Stomach (tissue), 19 donors: ENCODE measurements at places on chromosomes 11 and 22. TPM values are rescaled to one million over a fixed set of nuclear protein-coding genes. Genes with fewer than 3 reads are reported as not detected.

The KRTAP5-7 gene
- total RNA-seq: not detected

The LARGE1 gene
- 66.2 TPM for total RNA-seq

The PPME1 gene
- 29.8 TPM for total RNA-seq

The GLYATL2 gene
- total RNA-seq: 1.1 TPM

The TNNI2 gene
- total RNA-seq: not detected

The LDHAL6A gene
- not detected for total RNA-seq

The IL17REL gene
- total RNA-seq: 0.92 TPM

The GPHA2 gene
- not detected for total RNA-seq

The APOL3 gene
- not detected for total RNA-seq

The RTL10 gene
- total RNA-seq: 8.7 TPM

The LMO1 gene
- not detected for total RNA-seq

The GTPBP1 gene
- 62.2 TPM for total RNA-seq

The PNPLA3 gene
- total RNA-seq: not detected

GRCh38 chr11:44793350-44794090 is 66.8 kb downstream of the TSPAN18 start:
- DNase-seq: no peak

- DNase-seq: peak; percentile 45
These were observed 218.1 kb upstream of the SORL1-AS1 start for GRCh38 chr11:121670805-121671282.

DNA sequence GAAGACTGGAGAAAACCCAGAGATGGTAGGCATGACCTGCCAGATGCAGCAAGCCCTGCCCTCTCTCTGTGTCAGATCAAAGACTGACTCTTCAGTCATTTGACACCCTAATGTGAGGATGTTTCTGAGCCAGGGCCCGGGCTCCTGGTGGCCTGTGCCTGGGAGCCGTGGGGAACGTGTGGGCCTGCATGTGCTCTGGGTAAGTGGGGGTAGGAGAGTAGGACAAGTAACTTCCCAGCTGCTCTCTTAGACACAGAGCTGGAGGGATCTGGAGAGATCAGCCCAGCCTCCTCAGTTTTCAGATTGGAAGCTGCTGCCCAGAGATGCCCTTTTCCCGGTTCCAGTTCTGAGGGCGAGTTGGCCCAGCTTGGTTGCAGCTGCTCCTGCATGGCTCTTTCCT is 110.8 kb downstream of the TEAD1 start:
- no peak for DNase-seq

DNA sequence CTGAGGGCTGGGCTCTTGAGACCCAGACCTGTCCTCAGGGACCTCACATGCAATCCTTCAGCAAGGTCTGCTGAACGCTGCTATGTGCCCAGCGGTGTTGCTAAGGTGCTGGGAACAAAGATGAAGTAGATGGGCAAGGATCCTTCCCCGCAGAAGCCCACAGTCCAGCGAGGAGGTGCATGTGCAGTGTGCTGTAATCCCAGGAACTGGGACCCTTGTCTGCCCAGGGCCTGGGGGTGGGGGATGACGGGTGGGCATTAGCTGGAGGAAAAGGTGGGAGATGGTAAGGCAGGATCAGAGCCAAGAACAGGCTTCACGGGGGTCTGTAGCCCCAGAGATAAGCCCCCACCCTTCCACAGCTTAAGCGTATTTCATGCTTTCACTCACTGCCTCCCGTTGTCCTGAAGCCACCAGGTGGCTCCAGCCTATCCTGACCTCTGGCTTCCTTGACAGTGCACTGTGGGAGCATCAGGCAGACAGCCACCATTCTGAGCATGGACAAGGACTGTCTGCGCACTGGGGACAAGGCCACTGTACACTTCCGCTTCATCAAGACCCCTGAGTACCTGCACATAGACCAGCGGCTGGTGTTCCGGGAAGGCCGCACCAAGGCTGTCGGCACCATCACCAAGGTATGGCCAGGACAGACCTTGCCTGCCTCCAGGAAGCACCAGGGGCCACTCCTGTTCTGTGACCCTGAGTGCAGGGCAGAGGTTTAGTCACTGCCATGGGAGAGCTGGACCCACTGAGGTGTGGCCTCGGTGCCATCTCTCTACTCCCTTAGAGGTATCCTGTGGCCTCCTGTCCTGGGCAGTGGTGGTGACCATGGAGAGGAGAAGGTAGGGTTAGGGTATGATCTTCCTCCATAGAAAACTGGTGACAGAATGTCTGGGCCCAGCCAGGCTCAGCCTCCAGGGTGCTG is 22.0 kb downstream of the GTPBP1 start:
- DNase-seq: no peak

GRCh38 chr11:2870460-2870859 is 15.1 kb downstream of the CDKN1C start:
- DNase-seq: no peak

GRCh38 chr11:10678101-10678500 is 15.5 kb downstream of the IRAG1 start:
- DNase-seq: no peak

DNA sequence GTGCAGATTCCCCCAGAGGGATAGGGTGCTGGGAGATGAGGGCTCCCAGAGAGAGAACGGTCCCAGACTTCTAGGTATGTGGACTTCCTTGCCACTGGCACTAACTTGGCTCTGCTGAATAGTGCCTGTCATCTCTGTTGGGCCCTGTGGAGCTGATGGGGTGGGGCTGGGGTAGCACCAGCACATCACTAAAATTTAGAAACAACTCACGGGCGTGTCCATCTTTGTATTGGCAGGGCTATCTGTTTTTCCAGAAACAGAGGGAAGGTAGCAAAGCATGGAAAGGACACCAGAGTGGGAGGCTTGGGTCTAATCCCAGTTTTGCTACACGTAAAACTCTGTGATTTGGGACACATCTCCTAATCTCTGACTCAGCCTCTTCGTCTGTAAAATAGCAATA is 25.8 kb downstream of the SWAP70 start:
- DNase-seq: no peak

DNA sequence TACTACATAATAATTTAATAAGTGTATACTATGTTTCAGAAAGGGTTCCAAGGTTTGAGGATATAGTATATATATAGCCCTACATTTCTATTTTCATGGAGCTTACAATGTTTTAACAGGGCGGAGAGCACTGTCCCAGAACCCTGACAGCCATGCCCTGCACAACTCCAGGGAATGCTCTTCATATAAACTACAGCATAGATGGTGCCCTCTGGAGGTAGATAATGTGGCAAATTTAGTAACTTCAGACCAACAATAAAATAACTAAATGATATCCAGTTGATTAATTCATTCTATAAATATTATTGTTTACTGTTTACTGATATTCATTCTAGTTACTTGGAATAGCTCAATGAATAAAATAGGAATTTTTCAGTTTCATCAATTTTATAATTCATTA is 693.7 kb upstream of the CCDC179 start:
- DNase-seq: no peak

- no peak for DNase-seq
These were observed 12.9 kb downstream of the CHEK1 start for GRCh38 chr11:125637840-125638239.

GRCh38 chr11:86222081-86222480 is 22.5 kb upstream of the EED start:
- no peak for DNase-seq

GRCh38 chr11:66877588-66878385 is 20.9 kb downstream of the LRFN4 start:
- DNase-seq: no peak

- DNase-seq: no peak
These were observed 90.9 kb upstream of the CRTAM start for GRCh38 chr11:122747351-122747781.

DNA sequence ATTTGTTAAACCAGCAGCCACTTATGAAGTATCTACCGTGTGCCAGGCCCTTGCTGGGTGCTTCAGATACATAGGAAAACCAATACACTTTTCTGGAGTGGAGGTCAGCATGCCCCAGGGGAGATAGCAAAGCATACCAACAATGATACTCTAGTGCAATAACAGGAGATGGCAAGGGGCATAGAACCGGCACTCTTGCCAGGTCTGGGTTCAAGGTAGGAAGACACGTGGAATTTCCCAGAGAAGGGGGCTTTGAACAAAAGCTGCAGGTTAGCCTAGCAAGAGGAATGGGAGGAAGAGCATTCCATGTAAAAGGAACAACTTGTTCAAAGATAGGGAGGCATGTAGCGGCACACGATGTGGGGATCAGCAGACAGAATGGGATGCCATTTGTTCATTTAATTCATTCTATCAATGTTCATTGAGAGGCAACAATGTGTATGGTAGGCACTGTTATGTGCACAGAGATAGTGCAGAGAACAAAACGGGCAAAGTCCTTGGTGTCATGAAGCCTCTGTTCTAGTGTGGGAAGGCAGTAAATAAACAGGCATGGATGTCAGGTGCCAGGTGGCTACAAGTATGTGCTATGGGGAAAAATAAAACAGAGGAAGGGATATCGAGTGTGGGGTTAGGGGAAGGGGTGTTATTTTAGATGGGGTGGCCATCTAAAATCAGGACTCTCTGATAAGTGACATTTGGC is 162.6 kb upstream of the E2F8 start:
- DNase-seq: no peak

- no peak for DNase-seq
These were observed 2.0 kb downstream of the LRRC4C start for GRCh38 chr11:41457216-41458014.

- no peak for DNase-seq
These were observed 24.4 kb upstream of the SIK2 start for GRCh38 chr11:111577821-111578220.

DNA sequence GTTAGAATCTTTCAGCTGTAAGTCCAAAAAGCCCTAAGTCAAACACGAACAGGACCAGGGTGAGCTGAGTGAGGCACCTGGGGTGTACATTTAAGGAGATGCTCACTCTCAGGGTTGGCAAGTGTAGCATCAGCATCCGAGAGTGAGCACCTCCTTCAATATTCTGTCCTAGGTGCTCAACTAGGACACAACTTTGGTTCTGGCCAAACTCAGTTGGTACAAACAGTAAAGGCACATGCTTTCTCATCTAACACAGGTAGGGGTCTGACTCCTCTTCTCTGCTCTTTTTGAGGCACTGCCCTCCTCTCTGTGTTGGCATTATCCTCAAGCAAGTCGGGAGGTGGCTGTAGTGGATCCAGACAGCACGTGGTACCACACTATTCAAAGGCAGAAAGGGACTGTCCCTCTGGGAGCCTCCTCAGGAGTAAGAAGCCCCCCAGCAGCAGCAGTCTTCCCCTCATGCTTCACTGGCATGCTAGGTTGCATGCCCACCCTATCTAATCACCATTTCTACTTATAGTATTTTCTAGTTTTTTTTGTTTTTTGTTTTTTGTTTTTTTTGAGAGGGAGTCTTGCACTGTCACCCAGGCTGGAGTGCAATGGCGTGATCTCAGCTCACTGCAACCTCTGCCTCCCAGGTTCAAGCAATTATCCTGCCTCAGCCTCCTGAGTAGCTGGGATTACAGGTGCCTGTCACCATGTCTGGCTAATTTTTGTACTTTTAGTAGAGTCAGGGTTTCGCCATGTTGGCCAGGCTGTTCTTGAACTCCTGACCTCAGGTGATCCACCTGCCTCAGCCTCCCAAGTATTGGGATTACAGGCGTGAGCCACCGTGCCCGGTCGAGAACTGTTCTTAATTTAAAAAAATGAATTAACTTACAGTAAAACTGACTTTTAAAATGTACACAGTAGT is 14.7 kb upstream of the MAPK1 start:
- no peak for DNase-seq

- peak; percentile 72 for DNase-seq
These were observed 481 bp downstream of the ANGPTL5 start for GRCh38 chr11:101915791-101916291.

DNA sequence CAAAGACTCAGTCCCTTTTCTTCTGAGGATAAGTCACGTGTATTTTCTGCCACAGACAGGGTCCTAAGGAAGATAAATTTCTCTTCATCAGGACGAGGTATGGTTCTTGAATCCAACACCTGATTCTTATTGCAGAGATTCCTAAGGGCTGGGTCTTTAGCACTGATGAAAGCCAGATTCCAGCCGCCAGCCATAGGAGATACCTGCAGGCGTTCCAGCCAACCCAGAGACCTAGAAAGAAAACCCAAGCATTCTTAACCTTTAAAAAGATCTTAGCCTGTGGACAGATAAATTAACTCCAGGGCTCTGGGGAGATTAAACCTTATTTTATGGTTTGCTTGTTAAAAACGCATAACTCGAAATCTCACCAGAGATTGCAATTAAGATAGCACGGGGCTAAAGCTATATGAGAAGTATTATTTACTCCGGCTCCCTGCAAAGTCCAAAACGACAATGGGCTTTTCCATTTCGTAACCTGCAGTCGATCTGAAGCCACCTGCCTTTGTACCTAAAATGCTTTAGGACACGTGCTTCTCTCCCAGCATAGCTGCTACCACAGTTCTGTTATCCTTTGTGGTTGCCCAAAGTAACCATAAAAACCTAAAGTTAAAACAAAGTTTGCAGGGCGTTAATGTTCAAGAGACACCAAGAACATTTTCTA is 104.5 kb downstream of the NXPE2 start:
- no peak for DNase-seq

GRCh38 chr11:32034149-32034548 is 56.7 kb upstream of the RCN1 start:
- no peak for DNase-seq

GRCh38 chr11:85685820-85686459 is at the start of gene CCDC89:
Gene CCDC89 (minus strand): TSS chr11:85686195. CDS start chr11:85686130, 65 bp downstream.
- peak; percentile 30 for DNase-seq

DNA sequence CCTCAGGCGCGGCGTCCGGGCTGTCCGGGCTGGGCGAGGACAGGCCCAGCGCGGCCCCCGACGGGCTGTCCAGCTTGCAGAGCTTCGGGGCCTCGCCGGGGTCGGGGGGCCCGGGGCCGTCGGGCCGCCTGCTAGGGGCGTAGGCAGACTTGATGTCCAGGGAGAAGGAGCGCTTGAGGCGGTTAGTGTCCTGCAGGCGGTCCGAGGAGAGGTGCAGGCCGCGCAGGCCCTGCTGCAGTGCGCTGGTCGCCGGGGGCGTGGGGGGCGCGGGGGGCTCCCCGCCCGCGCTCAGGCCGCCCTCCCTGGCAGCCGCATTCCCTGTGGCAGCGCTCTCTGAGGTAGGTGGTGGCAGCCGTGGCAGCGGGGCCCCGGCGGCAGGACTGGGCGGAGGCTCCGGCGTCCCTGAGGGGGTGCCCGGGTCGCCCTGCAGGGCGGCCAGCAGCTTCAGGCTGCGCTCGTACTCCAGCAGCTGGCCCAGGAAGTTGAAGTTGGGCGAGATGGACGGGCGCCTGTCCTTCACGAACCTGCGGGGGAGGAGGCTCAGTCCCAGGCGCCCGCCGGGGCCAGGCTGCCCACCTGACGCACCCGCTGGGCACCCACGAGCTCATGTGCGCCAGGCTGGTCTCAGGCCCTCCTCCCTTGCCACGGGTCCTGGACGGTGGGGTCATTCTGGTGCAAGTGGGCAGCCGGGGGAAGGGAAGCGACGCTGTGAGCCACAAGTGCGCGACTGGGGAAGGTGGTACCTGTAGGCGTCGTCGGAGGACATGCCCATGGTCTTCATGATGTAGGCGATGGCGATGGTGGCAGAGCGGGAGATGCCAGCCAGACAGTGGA is 14.8 kb downstream of the DUSP8 start:
- no peak for DNase-seq

- DNase-seq: peak; percentile 93
These were observed 12.0 kb downstream of the BRSK2 start for GRCh38 chr11:1401656-1402221.

GRCh38 chr11:19627566-19627965 is 85.1 kb upstream of the NAV2 start:
- no peak for DNase-seq
